ENCODE measurements at places on chromosomes 6 and 20.

GRCh38 chr6:16216501-16217155, 21.8 kb upstream of the GMPR start:
- DNase-seq, result no peak

- no peak for DNase-seq
These were observed 381 bp upstream of the PEX7 start for GRCh38 chr6:136822046-136822375.

GRCh38 chr6:64010010-64010409, 374.4 kb downstream of the PHF3 start:
- DNase-seq, result no peak

GRCh38 chr6:111210194-111210728, 123.0 kb downstream of the SLC16A10 start:
- DNase-seq, result peak; percentile 19

DNA sequence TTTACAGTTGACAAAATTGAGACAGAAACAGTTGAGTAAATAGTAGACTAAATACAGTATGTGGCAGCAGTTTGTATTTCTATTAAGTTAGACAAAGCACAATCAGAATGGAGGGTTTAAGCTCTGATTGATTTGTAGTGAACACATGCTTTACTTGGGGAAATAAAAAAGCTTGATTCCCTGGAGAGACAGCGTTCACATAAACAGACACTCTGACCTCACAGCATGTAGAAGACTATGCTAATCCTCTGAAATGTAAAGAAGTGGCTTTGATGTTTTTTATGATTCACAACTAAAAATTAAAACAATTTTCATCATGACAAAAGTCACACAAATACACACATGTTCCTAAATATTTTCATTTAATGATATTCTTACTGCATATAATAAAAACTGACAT, 126.9 kb upstream of the FAM83B start:
- no peak for DNase-seq

DNA sequence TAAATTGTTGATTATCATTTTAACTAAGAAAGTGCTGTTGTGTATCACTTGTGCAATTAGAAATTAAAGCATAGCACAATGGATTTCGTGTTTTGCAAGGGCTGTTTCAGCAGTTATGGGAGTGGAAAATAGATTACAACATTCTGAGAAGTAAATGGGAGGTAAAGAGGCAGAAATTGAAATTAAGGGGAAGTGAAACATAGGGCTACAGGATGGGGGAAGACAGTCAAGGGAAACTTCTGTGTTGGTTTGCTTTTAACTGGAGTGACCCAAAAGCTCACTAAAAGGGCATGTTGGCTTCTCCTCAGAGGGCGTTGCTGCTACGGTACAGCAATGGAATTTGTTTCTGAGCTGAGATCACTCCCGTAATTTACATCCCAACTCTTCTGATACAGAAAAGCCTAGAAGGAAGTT, 147.5 kb downstream of the BCAS1 start:
- DNase-seq, result peak; percentile 90

DNA sequence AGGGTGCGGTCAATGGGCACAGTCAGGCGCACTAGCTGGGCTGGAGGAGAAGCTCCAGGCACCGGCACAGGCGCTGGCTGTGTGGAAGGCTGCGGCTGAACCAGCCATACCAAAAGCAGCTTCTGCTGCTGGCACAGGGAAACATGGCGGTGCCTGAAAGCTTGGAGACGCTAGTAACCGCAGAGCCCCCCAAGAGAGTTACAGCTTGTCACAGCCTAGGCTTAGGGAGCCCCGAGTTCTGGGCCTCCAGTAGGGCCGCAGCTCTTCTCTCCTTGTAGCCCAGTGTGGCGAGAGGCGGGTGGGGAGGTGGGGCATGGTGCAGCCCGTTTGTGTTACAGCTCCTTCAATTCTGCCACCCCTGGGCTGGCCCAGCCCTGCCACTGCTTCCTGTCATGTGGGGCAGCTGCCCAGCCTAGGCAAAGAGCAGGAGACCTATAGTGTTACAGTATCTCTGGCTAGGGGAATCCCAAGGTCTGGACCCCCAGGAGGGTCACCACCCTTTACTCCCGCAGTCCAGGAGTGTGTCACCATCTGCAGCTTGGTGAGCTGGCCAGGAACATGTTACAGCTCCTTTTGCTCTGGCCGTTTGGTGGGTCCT, 58.6 kb upstream of the MANEA start:
- no peak for DNase-seq

DNA sequence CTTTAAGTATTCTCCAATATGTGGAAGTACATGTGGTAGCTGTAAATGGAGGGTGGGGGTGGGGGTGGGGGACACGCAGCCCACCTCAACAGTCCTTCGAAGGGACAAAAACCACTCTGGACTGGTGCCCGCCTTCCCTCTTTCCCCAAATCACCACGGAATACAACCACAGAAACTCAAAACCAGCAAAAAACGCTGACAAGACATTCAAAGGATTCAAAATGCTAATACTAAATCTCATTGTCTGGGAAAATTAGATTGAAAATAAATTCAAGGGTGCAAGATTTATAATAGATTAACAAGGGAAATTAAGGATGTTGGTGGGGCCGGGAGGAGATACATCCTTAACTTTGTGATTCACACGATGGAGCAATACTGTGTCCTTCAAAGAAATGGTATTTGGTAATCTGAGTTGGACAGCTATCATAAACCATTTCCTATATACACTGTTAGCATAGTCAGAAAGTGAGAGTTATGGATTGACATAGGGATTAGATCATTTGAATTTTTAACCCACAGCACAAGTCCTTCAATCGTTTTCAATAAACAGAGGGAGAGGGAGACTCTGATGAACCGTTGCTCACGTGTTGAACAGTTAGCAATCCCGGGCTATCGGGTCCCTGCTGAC, 766 bp upstream of the TBC1D22B start:
- DNase-seq, result no peak

DNA sequence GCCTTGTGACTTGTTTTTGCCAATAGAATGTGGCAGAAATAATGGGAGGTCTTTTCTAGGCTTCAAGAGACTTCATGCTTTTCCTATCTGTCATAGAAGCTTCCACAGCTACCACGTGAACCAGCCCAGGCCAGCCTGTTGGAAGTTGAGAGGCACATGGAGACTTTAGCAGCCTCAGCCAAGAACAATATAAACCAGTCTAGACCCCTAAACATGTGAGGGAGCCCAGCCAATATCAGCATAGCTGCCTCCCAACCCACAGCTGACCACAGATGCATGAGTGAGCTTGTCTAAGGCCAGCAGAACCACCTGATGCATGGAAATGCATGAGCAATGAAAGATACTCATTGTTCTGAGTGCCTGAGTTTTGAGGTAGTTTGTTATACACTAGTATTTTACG, 540.7 kb upstream of the BTBD3 start:
- DNase-seq, result no peak

- no peak for DNase-seq
These were observed 77.0 kb downstream of the FAM120B start for GRCh38 chr6:170383466-170384035.

DNA sequence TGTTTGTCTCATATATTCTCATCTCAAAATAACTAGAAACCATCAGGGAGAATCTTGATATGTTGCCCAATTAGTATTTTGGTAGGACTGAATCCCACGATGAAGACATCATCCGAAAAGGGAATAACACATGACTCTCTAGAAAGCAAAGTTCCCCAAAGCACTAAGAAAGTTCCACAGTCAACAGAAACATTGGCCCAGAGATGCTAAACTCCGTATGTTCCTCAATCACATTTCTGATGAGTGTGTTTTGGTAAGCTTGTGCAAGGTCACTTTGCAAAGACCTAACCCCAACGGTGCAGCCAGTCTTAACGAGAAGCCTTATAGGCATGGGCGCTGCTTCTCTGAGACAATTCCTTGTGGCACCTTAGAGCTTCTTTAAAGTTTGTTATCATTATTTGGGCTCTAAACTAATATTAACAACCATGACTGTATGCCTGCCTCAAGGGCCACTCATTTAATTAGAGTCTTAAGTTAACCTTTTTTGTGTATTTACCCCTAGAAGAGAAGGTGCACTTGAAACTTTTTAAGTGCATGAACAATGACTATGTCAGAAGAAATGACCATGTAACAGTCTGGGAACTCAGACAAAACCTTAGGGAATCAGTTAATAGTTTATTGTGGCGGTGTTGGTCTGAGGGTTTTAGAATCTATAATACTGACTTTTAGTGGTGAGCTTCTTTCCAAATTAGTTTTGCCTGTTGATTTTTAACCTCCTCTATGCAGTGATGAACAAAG, 202.0 kb upstream of the RAB32 start:
- no peak for DNase-seq

GRCh38 chr6:107152638-107153430, 37.5 kb upstream of the BEND3 start:
- no peak for DNase-seq

GRCh38 chr20:51373713-51374455, 168.6 kb downstream of the NFATC2 start:
- no peak for DNase-seq

DNA sequence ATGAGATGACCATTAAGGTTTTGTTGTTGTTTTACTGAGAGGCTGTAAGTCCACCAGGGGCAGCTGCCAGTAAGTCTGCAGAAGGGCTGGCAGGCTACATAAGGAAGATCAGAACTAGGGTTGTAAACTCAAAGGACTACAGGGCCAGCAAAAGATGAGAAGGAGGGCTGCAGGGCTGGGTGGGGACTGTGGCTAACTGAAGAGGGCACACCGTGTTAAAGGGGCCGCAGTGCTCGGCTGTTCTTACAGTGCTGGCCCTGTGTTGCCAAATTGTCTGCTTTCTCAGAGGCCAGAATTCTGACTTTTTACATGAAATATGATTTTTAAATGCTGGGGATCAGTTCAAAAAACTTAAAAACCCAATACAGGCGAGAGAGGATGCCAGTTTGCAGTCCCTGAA, 25.5 kb upstream of the ZNF318 start:
- DNase-seq, result no peak

DNA sequence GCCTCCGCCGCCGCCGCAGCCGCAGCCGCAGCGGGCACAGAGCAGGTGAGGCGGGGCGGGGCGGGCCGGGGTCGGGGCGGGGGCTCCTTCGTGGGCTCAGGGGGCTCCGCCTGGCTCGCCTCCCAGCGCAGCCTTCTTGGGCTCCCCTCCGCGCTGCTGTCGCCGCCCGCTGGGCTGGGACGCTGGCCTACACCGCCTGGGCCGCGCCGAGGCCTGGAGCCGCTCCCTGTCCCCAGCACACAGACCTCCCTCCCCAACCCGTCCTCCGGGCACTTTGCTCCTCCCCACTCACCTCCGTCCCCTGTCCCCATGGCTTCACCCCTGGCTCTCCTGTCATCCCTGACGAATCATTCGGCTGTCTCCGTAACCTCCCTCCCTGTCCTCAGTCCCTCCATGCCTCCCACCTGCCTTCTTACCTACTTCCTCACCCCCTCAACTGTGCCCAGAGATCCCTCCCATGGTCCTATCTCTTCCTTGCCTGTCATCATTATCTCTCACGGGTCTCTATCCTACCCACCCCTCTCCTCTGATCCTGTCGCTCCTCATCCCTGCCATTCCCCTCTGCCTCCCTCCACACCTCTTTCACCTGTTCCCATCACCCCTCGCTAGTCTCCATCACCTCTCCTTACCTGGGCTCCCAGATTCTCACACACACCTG, 512 bp downstream of the TTBK1 start:
- DNase-seq, result no peak

DNA sequence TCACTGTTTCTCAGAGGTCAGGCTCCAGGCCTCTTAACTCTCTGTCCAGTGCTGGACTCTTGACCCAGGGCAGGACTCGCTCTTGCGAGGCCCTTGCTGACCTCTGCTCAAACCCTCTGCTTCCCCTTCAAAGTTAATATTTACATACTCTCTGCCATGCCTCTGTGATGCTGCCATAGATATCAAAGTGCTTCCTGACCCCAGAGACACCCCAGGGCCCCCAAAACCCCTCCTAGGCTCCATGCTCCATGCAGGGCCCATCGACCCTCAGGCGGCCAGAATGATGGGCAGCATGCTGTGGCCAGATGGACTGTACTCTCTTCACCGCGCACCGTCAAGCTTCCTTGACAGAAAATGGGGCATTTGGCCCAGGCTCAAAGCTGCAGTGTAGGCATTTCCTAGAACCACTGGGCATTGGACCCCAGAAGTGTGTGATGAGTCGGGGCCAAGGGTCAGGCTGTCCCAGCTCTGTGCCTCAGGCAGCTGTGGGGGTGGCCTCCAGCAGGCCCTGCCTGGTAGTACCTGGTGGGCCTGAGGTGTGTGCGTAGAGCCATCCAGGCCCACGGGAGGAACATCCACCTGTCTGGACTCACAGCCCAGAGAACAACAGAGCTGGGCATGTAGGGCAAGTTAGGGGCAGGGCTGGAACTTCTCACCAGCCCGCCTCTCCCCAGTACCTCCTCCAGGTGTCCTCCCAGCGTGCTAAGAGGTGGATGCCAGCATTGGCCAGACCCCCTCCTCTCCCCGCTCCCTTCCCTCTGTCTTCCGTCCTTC, 142.8 kb downstream of the VEGFA start:
- no peak for DNase-seq

- DNase-seq, result no peak
These were observed 45.1 kb upstream of the MCM9 start for GRCh38 chr6:118980063-118980462.

DNA sequence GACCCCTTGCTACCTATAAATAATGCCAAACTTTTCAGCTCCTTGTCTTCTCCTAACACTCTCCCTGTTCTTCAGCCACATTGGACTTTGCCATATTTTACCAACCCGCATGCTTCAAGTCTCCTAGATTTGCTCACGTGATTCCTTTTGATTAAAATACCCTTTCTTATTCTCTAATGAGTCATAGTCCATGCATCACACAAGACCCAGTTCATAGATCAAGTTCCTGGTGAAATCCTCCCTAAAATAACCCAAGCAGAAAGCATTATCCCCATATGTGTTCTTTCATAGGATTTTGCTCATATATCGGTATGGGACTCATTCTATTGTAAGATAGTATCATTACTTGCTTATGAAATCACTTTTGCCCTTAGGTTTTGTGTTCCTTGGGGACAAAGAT, 108.9 kb upstream of the STXBP5 start:
- no peak for DNase-seq

- DNase-seq, result no peak
These were observed 115.5 kb downstream of the REV3L start for GRCh38 chr6:111367393-111368088.

- no peak for DNase-seq
These were observed 76.8 kb downstream of the SEL1L2 start for GRCh38 chr20:13913572-13913971.

- DNase-seq, result no peak
These were observed 459.9 kb downstream of the GRIK2 start for GRCh38 chr6:101853231-101854085.

DNA sequence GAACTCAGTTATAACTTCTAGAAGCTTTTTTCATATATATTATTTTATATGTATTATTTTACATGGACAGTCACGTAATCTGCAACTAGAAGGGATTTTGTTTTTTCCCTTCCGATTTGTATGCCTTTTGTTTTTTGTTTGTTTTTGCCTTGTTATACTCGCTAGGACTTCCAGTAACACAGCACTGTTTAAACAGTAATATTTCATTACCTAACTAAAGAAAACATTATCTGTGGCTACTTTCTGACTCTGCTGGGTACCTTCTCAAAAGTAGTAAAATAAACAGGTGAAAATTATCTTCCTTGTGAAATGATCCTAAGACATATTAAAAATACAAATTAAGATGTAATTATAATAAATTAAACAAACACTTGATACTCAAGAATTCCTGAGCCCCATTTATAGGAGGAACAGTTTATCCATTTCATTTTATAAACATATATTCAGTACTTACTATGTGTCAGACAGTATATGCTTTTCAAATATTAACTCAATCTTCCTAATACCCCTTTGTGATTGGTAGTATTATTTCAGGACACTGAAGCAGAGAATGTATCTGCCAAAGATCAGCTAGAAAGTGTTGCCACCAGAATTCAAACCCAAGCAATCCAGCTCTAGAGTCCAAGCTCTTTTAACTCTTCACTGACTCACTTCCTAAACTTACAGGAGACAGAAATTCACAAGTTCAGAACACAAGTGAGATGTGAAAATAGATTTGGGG, 65.3 kb downstream of the MAP3K5 start:
- no peak for DNase-seq
